Stimulated activated CD8-positive, alpha-beta memory T cell treated with anti-CD3 and anti-CD28 coated beads, Interleukin-4, amount 100 ng/mL, for 1 hour (primary cell): ENCODE measurements at places on chromosomes 3 and 15.

DNA sequence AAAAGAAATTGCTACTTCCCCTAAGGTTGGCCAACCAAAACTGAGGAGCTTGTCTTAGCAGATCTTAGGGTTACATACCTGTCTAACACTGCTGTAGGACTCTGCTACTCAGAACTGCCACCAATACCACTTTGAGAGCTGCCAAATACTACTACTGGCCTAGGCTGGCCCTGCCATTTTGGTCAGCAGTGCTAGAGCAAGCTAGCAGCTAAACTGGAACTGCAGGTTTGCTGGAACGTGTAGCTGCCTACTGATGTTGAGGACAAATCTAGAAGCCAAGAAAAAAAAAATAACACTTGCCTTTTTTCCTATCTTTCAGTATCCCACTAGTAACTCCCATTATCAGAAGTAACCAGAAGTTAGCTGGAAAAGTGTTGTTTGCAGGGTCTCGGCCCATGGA, 387.4 kb downstream of the RBMS3 start:
- DNase-seq, result no peak

DNA sequence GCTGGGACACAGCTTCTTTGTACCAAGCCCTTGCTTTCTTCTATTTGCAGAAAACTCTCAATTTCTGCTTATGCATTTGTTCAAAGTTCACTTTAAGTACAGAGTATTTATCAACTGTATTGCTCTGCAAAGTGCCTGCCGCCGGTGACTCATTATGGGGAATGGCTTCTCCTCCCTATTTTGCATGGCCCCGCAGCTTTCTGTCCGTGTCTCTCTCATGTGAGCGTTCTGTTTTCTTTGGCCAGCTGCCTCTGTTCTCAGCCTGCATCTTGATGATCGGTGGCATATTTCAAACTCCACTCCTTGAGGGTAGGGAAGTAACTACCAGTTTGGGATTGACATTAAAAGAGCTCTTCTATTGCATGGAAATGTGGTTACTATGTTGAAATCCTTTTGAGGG, 28.6 kb upstream of the ST8SIA2 start:
- no peak for DNase-seq

DNA sequence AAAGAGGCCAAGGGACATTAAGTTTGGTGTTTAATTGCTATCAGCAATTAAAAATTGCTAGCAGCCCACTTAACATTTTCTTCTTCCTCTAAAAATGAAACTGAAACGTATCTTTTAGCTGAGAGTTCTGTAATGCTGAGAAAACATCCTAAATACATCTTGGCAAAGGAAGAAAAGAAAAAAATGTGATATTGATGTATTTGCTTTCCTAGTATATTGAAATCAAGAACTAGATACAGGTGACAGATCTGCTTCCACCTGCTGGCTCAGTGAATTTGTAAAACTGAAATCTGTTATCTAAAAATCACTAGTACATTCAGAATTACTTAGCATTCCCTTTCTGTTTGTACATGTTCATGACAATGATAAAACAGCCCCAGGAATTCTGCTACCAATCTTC, 283.2 kb downstream of the ZBTB20 start:
- no peak for DNase-seq

DNA sequence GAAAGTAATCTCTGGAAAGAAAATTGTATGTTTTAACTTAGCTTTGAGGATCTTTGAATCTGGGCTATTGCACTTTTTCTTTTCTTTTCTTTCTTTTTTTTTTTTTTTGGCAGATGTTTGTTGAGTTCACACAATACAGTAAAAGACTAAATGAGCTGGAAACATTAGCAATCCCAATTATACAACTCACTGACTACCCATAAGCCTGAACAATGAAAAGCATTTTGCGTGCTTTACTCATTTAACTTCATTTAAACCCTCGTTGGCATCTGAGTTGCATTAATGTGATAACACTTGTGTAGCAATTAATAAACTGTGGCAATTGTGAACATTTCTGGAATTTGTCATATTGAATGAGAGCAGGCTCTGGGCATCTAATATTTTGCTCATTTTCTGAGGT, 269.4 kb upstream of the RBMS3 start:
- DNase-seq, result no peak

DNA sequence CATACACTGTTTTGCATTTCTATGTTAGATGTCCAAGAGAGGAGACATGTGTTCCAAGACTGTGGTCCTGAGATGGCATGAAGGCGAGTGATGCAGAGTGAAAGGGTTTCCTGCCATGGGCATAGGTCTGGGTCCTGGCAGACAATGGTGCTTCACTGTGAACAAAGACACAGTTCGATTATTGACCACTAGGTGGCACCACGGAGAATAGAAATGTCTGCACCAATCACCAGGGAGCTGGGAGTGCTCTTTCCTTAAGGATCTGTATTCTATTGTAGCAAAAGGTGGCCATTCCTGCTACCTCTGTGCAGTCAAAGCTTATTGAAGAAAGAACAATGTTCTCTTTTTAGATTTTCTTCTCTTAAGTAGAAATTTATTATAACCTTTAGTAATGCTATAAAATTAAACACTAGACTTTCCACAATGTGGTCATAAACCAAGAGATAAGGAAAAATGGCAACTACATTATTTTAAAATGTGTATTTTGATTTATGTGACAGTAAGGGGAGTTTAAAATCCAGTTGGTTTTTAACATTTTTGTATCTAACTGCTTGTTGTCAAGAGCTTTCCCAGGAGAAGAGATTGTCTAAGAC, 88.7 kb downstream of the GABRG3 start:
- no peak for DNase-seq

GRCh38 chr3:152374262-152374990, 105.7 kb downstream of the MBNL1 start:
- no peak for DNase-seq

- no peak for DNase-seq
Measured at GRCh38 chr15:100703032-100703578, 100.7 kb downstream of the ASB7 start.

GRCh38 chr3:171832989-171833388, 10.2 kb upstream of the TMEM212 start:
- no peak for DNase-seq

- DNase-seq, result no peak
Measured at GRCh38 chr3:67647390-67647878, 7.0 kb downstream of the SUCLG2 start.

- no peak for DNase-seq
Measured at GRCh38 chr15:47364230-47365141, 352.8 kb upstream of the SEMA6D start.

- no peak for DNase-seq
Measured at GRCh38 chr15:65392368-65392767, 14.6 kb upstream of the IGDCC3 start.
